ENCODE measurements at places on chromosomes 16 and 17.

DNA sequence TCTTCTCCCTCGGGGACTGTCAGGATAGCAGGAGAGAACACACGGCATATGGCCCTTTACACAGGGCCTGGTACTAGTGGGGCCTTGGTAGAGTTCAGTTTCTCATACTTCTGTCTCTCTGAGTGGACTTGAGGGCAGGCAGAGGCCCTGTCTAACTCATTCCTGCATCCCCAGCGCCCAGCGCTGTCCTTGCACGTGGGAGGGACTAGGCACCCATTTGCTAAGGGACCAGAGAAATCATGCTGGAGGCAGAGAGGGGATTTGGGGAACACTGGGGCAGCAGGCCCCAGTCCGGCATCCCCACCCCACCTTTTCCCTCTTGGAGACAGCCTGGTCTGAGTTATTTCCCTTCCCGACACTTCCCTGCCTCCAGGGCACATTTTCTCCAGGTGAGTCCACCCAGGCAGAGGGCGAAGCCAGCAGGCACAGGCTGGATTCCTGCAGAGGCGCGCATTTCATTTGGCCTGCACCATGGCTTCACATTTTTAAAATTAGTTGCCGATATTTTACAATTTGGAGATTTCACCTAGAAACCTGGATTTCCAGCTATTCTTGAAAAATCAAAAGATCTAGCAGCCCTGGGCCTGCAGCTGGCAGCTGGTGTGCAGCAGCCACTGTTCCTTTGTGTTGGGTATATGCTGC, 9.7 kb upstream of the NKD1 start:
- no peak for DNase-seq

- no peak for DNase-seq
Measured at GRCh38 chr16:22962905-22963304, 148.9 kb downstream of the HS3ST2 start.

DNA sequence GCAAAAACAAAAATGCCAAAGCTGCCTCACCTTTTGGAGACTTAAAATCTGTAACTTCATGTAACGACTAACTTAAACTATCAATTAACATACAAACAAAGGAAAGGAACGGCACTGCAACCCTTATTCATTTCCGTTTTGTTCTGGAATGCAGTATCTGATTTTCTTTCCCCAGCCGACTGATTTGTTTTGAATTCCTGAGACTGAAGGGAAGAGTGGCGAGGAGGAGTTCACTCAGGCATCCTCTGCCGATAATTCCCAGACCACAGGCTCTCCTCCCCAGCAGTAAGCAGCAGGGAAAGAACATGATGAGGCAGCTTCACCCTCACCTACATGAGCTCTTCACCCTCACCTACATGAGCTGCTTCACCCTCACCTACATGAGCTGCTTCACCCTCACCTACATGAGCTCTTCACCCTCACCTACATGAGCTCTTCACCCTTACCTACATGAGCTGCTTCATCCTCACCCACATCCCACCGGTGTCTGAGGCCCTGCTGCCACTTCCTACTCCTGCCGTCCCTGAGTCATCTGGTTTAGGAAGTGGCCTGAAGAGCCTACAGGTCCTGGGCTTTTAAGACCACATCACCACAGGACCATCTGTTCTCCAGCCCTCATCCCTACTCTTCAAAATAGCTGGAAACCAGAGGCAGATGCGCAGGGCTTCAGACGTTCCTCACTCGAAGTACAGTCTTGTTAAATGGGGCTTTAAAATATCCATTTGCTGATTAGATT, 168.0 kb upstream of the RPH3AL start:
- no peak for DNase-seq

DNA sequence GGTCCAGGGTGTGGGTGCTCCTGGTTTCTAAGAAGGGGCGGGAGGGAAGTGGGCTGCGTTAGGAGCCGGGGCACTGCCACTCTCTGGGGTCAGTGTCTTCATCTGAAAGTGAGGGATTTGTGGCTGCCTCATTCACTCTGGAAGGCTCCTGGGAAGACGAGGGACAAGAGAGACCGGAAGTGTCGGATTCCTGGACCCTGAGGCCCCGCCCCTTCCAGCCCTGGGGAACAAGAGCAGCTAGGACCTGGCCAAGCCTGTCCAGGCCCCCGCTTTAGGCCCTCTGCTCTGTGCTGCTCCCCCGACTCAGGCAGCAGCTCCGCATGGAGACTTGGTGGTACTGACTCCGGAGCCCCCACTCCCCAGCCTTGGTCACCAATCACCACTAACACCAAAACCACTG, 6.5 kb downstream of the LGALS3BP start:
- no peak for DNase-seq

DNA sequence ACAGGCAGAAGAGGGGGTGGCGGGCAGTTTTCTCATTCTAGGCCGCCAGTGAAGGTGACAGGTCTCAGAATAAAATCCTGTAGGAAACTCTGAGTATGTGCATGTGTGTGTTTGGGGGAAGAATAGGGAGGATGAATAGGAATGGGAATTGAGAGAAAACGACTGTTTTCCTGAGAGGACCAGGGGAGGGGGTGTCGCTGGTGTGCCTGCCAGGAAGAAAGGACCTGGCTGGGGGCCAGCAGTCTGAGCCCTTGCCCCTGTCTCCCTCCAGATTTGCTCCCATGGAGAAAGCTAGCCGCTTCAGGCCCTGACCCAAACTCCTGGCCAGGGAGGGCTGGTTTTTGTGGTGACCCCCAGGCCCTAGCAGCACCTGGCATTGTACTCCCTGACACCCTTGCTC, 14.4 kb downstream of the C17orf50 start:
- no peak for DNase-seq

DNA sequence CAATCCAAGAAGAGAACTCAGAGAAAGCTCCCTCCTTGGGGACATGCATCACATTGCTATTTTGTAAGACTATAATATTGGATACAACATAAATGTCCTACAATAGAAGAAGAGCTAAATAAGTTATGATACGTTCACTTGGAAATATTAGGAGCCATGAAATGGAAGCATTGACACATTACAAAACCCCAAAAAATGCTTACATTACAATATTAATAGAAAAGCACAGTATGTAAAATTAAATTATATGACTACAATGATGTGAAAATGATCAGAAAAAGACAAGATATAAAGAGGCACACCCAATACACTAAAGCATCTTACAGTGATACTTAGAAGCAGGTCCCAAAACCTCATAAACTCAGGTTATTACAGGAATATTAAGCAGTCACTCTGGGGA, 694.1 kb downstream of the TOX3 start:
- no peak for DNase-seq

GRCh38 chr16:49348408-49349176, 25.0 kb upstream of the C16orf78 start:
- no peak for DNase-seq

DNA sequence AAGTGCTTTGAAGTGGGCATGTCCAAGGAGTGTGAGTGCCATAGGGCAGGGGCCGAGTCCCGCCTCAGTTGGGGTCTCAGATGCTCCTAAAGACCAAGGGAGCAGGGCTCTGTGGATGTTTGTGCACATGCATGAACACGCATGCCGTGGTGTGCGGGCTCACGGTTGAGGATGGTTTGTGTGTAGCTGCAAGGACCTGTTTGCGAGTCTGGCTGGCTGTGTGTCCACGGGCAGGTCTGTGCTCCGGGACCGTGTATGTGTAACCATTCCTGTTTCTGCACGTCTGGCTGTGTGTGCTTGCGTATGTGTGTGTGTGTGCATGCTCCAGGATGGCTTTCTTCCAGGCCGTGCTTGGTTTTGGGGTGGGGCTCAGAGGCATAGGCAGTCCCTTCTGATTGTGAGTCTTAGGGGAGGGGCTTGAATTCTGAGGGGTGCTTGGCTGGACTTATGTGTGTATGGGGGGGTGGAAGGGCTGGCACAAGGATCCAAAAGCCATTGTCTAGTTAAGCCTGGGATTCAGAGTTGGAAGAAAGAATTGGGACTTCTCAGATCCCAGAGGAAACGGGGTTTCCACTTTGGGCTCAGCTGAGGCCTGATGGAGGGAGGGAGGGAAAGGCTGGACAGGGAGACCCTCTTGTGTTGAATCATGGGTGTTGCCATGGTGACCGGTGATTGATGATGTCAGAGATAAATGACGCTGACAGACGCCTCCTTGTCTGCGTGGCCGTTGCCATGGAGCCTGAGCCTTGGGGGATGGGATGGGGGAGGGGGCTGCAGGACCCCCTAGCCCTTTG, 14.4 kb downstream of the GJD3 start:
- no peak for DNase-seq

- DNase-seq, result no peak
Measured at GRCh38 chr16:85847681-85848601, 48.4 kb downstream of the COX4I1 start.

- no peak for DNase-seq
Measured at GRCh38 chr16:85407-85782, 7.4 kb downstream of the MPG start.

DNA sequence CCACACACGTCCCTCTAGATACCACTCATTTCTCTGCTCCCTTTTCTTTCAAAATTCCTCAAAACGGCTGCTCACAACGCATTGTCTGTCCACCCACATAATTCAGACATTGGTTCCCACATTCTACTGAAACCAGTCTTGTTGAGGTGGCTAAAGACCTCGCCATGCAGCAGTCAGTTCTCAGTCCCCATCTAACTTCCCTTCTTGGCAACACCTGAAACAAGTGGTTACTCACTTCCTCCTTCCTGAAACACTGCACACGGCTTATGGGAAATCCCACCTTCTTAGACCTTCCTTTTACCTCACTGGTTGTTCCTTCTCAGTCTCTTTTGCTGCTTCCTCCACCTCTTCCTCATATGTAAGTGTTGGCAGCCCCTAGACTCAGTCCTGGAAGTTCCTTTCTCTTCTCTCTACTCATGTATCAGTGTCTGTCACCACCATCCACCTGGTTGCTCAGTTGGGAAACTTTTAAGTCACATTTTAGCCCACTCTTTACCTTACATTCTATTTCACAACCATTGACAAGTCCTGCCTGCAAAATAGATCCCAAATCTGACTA, 277.1 kb downstream of the CEP112 start:
- DNase-seq, result no peak

DNA sequence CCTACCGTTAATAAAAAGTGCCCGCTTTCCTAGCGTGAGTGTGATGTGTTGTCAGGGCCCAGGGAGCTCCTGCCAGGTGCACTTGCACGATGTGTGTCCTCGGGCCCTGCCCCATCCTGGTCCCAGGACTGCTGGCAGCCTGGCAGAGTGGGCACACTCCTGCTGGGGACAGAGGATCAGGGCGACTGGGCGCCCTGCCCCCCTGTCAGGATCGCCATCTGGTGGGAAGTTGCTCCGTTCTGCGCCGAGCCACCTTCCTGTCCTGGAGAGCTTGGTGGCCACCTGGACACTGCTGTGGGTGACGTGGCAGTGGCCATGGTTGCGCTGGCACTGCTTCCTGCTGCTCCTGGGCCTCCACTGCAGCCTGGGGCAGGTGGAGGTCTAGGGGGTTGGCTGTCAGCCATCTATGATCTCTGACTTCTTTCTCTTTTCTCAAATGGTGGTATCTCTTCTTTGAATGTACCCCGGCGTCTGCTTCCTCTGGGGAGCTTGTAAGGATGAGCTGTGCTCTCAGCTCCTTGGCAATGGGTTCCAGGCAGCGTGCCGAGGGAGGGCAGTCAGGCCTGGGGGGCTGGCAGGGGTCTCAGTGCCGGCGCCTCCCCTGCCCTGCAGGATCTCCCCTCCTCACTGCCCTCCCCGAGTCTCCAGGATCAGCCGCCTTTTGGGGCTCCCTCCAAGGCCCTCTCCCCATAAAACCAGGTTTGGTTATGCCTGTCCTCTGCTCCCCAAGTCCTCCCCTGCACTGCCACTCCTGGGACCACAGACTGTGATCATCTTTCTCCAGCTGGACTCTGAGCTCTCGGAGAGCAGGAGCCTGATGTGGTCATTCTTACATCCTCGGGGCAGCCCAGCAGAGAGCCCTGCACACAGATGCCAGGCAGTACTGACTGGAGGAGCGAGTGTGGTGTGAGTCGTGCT, 76.9 kb downstream of the AMFR start:
- no peak for DNase-seq

GRCh38 chr16:81405702-81406113, 38.9 kb upstream of the CMIP start:
- no peak for DNase-seq

GRCh38 chr17:32350666-32351418, 885 bp downstream of the ZNF207 start:
- DNase-seq, result no peak

- DNase-seq, result no peak
Measured at GRCh38 chr16:17237350-17237944, 233.3 kb downstream of the XYLT1 start.

DNA sequence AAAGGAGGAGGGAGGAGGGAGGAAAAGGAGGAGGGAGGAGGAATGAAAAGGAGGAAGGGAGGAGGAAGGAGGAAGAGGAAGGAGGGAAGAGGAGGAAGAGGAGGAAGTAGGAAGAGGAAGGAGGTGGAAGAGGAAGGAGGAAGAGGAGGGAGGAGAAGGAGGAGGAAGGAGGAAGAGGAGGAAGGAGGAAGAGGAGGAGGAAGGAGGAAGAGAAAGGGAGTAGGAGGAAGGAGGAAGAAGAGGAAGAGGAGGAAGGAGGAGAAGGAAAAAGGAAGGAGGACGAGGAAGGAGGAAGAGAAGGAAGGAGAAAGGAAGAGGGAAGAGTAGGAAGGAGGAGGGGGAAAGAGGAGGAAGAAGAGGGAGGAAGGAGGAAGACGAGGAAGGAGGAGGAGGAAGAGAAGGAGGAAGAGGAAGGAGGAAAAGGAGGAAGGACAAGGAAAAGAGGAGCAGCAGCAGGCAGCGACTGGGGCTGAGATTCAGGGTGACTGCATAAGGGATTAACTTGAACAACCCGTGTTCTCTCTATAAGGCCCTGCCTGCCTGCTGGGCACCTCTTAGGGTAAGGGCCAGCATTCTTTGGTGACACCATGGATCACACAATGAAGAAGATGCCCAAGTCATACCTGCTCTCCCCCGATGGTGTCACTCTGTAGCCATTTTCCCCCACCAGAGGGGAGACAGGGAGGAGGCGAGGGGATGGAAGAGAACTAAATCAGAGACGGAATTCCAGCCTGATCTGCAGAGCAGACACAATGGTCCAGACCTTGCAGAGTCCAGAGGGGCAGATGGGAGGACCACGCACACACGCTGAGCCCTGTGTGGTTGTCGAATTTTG, 1.4 kb upstream of the IL34 start:
- DNase-seq, result no peak

DNA sequence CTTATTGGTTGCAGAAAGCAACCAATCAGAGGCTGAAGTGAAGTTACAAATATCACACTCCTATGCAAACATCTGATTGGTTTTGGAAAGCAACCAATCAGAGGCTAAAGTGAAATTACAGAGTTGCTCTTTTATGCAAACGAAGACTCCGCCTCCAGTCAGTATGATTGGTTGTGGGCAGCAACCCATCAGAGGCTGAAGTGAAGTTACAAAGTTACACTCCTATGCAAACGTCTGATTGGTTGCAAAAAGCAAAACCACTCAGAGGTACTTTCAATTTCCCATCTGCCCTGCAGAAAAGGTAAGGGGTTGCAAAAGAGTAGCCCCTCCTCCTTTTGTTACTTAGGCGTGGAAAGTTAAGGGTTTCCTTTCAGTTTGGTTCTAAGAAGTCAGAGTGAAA, 697.3 kb downstream of the MAF start:
- no peak for DNase-seq

GRCh38 chr16:8798535-8799157, 1.0 kb downstream of the PMM2 start:
- no peak for DNase-seq
